Endothelial cell of umbilical vein (primary cell): ENCODE measurements at places on chromosomes 4 and X. TPM values are rescaled to one million over a fixed set of nuclear protein-coding genes. Genes with fewer than 3 reads are reported as not detected.

DNA sequence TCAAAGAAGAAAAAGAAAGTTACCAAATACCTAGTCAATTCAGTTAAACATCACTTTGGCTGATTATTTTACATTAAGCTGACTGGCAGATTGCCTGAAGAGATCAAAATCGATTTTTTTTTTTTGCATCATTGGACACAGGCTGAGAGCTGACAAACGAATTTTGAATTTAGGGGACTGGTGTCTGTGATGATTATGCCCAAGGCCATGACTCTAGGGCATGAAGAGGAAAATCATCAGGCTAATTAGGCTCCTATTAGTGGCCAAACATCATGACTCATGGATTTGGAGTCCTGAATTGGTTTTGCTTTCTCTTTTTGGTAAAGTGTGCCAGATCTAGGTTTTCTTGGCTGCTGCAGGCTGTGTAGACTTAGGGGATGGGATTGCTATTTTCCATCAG, 829.3 kb upstream of the LCORL start:
- no peak for DNase-seq

DNA sequence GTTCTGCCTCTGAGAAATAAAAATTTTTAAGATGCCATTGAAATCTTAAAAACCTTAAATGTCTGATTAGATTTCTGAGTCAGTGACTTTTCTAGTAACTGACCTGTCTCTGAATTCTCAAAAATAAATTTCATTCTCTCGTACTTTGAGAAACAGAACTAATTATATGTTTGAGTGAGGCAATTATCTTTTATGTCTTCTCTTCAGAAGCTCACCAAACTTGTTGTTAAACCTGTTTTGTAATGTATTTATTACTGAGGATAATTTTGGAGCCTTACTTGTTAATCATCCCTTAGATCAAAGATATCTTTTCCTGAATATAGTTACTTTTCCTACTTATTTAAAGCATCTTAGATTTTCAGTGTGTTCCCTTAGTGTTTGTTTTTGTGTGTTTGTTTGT, 64.5 kb upstream of the MMAA start:
- DNase-seq, result no peak

GRCh38 chr4:154741922-154742850, 1.6 kb upstream of the LRAT start:
- DNase-seq, result no peak

Gene PHEX
- 0.07 and 0.10 TPM in 2 replicates for polyA plus RNA-seq
